CD4-positive, alpha-beta T cell treated with Interleukin-6 for 4 hours (primary cell): ENCODE measurements at places on chromosomes 5 and 9.

DNA sequence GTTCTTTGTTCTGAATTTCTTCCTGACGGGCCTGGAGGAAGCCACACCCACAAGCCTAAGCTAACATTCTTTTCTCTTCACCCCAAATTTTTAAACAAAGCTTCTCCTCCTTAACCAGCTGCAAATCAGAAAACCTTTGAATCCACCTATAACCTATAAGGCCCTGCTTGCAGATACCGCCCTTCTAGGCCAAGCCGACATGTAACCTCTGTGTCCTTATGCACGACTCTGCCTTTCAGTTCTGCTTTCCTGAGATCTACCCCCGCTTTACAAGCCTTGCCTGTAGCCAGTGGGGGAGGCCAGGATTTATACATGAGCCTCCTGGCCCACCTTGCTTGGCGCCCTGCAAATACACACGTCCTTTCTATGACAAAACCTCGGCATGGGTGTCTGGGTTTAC, 19.3 kb downstream of the BRD9 start:
- DNase-seq, result no peak

- DNase-seq, result no peak
These were observed 21.4 kb upstream of the PRR16 start for GRCh38 chr5:120442694-120443093.

DNA sequence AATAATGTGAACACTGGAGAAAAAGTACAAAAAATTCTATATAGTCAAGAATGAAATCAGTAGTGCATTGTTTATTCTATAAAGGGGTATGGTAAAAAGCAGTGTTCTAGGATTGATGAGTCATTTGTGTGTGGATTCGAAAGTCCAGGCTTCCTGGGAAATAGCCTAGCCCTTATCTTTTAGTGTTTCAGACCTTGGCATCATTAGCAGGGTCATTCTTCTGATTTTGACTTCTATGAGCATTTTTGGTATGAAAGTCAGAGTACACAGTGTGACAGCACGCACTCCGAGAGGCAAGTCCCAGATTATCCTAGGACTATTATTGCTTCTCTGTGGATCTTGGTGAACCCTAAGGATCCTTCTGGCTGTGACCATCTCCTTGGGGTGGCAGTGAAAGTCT, 16.9 kb downstream of the PCSK5 start:
- no peak for DNase-seq

DNA sequence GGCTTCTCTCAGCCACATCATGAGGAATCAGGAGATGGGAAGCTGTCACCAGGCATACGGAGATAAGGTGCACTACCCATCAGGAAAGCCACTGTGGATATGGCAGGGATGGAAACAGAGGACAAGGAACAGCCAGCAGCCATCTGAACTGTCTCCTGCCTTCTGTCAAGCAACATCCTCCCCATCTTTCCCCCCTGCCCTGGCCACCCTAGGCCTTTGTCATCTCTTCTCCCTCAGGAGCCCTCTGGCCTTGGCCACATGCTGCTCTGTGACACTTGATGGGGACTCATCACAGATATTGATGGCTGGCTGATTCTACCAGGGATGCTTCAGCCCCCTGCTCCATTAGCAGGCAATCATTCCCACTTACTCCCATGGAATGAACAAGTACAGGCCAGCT, 21.1 kb upstream of the MEIKIN start:
- no peak for DNase-seq

GRCh38 chr5:172801179-172801671, 30.2 kb upstream of the DUSP1 start:
- DNase-seq, result no peak

DNA sequence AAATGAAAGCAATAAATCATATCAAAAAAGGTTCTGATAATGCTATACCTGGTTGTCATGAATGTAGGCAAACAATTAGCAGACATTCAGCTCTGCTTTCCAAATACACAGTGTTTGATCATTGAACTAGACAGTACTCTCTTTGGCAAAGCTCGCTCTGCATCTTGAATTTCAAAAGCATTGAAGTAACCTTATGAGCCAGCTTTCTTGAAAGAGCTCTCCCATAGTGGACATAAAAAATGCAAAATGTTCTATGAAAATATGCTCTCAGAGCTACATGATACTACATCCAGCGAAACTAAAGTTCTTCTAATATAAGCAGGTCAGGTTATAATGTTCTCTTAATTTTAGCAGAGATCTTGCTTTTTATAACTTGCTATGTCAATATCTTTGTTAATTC, 533.4 kb downstream of the CSNK1G3 start:
- DNase-seq, result no peak

GRCh38 chr5:148343603-148344487, 8.5 kb downstream of the SPINK9 start:
- DNase-seq, result no peak

DNA sequence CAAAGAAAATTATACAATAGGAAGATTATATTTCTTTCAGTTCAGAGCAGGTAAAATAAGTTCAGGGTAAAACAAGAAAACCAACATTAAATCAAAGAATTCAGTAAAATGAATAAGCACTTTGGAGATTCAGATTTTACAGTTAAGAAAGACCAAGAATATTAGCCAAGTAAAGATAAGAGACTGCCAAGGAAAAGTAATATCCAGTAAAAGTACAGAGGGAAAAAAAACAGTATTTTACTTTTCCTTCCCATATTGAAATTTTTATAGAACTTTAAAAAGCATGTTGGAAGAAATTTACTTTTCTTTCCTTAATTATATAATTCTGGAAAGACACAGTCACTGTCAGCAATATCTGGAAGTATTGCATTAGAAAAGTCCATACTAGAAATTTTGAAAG, 393.4 kb downstream of the NFIB start:
- no peak for DNase-seq

GRCh38 chr9:122055701-122056100, 37.4 kb downstream of the TTLL11 start:
- DNase-seq, result no peak

GRCh38 chr5:140341591-140341990, 4.8 kb downstream of the HBEGF start:
- no peak for DNase-seq

DNA sequence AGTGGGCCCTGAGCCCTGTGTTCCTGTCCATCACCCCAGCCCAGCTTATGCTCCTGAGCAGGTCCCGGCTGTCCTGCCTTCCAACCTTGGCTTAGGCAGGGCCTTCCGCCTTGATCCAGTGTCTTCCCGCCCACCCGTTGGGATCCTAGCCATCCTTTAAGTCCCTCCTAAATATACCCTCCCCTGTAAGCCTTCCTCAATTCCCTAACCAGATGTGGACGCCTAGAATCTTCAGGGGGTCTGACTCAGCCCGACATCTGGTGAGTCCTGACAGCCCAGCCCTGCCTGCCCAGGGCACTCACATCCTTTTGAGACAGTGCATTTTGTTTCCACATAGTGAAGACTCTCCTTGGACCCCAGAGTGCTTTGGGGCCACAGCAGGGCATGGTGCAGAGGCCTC, 23.7 kb downstream of the SLC6A7 start:
- no peak for DNase-seq

DNA sequence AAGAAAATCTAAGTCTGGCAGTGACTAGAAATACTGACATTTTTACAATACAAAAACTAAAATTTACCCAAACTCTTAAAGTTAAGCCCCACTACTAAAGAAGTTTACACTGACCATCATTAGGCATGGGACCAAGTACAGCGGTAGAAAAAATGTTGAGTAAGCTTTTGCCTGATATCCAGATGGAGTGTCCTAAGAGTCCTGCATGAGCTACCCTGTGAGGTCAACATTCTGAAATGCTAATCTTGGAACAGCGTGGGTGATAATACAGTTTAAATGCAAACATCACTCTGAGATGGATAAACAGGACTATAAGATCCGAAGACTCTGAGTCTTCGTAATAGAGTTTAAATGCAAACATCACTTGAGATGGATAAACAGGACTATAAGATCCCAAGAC, 189.7 kb downstream of the DCP2 start:
- DNase-seq, result no peak

DNA sequence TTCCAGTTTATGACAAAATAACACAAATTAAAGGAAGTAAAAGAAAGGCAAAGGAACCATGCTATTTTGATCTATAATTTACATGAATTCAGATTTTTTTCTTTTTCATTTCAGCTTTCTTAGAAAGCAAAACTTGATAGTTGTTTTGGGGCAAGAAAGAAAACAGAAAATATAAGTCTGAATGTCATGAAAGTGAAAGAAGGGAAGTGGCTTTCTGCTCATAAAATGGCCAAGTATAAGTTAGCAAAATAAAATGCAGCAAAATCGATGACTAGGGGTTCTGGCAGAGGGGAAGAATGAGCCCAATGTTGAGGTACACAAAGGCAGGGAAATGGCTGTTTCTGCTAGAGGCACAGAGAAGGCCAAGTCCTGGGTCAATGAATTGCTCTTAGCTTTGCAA, 3.0 kb upstream of the IFNW1 start:
- no peak for DNase-seq

DNA sequence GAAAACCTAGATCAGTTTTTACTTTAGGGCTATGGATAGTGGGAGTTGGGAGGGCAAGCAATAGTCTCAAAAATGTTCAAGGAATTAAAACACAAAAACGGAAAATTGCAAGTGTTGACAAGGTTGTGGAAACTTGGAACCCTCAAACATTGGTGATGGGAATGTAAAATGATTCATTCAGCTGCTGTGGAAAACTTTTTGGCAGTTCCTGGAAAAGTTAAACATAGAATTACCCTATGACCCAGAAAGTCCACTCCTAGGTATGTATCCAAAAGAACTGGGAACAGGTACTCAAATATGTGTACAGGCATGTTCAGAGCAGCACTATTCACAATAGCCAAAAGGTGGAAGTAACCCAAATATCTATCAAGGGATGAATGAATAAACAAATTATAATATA, 1.2 kb upstream of the MSANTD3 start:
- DNase-seq, result no peak

- no peak for DNase-seq
These were observed 42.3 kb upstream of the MCTP1 start for GRCh38 chr5:95327211-95327610.

GRCh38 chr9:82597241-82598203, 465.4 kb downstream of the RASEF start:
- no peak for DNase-seq

DNA sequence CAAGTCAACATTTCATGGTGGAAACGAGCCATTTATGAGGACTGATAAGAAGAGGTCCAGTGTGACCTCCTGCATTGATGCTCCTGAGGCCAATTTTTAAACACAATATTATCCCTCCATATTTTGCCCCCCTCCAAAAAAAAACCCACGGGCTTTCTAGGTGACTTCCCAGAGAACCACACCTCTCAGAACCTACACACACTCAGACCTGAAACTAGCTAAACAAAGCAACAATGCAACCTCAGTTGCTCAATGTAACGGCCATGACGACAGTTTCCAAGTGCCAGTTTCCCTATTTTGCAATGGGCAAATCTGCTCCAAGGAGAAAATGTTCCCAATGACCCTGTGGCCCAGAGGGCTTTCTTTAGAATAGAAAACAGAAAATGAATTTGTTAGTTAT, 3.5 kb downstream of the NRG2 start:
- DNase-seq, result no peak

- DNase-seq, result no peak
These were observed 12.6 kb downstream of the VLDLR start for GRCh38 chr9:2634153-2634552.

DNA sequence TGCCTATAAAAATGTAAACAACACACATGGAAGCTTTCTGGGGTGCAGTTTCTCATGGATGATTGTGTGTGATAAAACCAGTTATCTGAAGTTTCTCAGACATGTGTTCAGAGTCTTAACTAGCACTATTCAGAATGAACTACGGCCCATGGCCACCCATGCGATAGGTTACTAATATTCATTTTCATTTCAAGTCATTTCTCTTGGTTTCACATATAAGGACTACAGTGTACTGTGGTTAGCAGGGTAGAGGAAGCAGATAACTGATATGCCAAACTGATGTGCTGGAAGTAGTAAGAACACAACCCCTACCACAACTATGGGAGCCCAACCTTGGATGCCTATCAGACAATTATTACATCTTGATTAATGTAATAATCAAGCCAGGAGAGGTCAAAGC, 372.1 kb downstream of the DTWD2 start:
- no peak for DNase-seq

- no peak for DNase-seq
These were observed 69.9 kb downstream of the HSPA4 start for GRCh38 chr5:133121611-133122150.

DNA sequence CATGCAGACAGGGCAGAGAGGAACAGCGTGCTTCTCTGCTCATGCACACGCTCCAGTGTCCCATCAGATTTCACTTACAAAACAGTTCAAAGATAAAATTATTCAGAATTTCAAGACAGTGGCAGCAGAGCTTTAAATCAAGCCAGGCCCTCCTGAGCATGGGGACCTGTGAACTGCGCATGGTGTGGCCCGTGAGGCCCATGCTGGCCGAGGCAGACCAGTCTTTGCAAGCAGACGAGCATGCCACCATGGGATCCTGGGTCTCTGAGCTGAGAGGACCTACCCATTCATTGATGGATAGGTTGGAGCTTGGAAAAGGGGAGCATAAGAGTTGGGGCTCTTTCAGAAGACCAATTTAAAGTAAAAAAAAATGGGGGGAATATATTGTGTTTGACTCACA, 35.0 kb upstream of the SAP30L start:
- no peak for DNase-seq

DNA sequence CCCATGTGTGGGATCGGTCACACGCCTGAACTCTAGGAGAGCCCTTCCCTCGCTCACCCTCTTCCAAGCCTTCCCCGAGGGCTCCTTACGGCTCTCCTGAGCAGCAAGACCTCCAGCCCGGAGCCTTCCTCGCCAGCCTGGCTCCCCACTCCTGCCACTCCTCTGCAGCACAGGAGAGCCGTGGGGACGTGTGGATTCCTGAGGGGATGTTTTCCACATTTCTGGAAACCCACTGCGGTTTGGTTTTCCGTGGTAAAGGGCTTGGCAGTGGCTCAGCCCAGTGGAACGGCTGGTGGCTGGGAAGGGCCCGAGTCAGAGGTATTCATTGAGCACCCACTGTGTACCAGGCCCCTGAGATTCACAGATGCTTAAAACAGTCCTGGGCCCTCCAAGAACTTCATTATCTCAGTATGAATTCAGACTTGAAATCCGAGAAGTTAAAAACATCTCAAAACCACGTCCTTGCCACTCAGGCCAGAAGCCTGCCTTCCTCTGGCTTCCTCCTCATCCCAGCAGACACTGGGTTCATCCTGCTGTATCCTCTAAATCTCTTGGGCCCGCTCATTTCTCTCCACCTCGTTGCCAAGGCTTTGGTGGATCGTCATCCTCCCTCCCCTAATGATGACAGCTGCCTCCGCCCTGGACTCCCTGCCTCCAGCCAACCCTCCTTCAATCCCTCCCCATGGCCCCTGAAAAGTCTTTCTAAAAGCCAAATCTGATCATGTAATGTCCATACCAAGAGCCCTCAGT, 109.6 kb downstream of the FGF18 start:
- no peak for DNase-seq
